ENCODE measurements at places on chromosomes 1 and 21. TPM values are rescaled to one million over a fixed set of nuclear protein-coding genes. Genes with fewer than 3 reads are reported as not detected.

Gene NT5C1A
- total RNA-seq: not detected

Gene SPRR3
- not detected for total RNA-seq

Gene KRTAP13-4
- total RNA-seq: not detected

Gene IGSF5
- not detected for total RNA-seq

Gene SPRR1B
- not detected for total RNA-seq

Gene PRKAB2
- 22.1 TPM for total RNA-seq

Data from smooth muscle cell of the pulmonary artery (primary cell).